ENCODE measurements at places on chromosomes 1 and 21.

DNA sequence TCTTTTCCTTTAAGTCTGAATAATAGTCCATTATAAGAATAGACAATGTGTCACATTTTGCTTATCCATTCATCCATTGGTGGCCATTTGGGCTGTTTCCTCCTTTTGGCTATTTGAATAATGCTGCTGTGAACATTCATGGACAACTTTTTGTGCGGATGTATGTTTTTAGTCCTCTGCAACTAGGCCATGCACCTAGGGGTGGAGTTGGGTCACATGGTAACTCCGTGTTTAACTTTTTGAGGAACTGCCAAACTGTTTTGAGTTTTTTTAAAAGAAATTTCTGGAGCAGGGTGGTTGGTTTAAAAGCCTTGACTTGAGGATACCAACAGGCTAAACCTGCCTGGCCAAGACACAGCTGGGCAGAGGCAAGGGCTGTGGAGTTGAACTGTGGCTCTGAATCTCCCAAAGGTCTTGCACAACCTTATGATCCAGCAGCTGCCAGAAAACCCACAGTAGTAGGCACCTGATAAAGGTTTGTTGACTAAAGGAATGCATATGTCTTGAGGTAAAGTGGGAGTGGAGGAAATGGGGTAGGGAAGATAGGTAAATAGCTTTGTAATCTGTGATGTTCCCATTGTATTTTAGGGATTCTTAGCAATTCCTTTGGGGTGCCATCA lies 5.6 kb upstream of the RPTN start:
- no peak for DNase-seq

DNA sequence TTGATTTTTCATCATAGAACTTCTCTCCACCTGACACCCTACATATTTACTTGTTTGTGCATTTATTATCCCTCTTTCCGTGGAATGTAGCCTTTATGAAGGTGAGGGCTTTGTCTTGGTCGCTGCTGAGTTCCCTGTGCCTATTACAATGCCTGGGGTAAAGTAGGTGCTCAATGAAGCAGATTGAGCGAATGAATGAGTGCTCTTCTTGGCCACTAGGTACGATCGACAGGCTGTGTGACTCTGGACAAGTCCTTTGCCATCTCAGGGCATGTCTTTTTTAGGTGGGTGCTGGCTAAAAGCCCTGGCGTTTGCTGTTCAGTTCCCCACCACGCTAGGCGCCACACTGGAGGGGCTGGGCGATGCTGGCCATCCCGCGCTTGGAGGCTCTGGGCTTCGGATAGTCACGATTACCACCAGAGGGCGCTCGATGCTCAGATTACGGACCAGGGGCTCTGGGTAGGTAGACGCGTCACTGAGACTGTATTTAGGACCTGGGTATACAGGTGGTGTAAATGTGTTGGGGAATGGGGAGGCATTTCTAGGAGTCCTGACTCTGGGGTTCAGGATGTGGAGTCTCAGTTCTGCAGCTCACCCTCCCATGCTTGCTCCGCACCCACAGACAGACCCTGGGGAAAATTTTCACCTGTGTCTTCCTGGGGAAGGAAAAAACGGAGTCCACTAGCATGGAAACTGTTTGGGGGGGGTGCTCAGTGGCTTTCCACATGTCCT lies 71.0 kb upstream of the CSF3R start:
- peak; percentile 65 for DNase-seq

GRCh38 chr1:11616766-11617165 lies 37.5 kb downstream of the FBXO2 start:
- DNase-seq: no peak

DNA sequence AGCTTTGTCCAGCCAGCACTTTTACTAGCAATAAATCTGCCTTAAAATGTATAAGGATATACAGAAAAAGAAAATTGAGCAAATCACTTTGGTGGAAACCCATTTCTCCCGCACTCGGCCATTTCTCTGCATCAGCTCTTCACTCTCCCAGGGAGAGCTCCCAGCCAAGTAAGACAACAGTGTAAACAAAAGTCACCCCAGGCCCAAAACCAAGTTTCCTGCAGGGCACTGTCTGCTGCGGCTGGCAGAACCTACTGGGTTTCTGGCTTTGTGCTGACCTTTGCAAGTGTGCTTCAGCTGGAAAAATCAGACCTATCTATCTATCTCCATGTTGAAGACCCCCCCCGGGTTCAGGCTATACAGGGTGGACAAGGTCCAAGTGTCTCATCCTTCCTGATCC lies 476.7 kb upstream of the CAMK1G start:
- no peak for DNase-seq

DNA sequence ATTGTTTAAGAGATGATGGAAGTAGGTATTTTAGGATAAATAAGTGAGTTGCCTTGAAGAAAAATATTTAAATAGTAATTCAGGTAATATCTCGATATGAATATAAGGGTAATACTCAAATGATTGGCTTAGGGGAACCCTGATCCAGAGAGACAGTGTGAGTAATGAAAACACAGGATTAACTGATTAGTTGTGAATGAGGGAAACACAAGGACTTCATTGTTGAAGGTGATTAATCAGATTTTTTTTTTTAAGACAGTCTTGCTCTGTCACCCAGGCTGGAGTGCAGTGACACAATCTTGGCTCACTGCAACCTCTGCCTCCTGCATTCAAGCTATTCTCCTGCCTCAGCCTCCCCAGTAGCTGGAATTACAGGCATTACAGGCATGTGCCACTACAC lies 12.7 kb downstream of the SLC25A33 start:
- DNase-seq: no peak

- DNase-seq: no peak
Observed at GRCh38 chr1:61968869-61969268, 225.8 kb upstream of the L1TD1 start.

DNA sequence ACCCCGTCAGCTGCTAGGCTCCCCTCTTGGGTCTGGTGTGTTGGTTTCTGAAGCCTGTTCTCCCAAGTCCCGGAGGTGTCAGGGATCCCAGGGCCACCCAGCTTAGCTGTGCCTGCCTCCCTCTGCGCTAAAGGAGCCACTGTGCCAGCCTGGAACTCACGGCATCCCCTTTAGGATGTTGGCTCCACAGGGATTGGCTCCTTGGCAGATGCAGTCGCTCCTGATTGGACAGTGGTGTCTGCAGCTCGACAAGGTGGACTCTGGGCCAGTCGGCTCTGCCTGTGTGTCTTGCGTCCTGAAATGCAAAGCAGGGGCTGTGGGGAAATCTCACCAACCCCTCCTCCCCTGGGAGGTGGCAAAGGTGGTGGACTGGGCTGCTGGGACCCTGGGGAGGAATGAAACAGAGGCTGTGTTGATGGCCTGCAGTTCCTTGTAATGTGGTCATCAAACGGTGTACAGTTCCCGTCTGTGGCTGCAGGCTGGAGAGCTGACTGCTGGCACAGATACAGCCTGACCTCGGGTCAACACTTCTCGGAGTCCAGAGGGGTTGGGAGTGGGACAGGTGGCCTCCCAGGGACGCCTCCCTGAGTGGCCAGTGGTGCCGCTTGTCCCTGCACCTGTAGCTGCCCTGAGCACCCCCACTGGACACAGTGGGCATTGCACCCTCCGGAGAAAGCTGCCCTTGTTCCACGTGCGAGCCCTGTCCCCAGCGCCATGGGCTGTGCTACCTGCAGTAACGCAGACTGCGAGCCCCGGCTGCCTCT lies 11.5 kb upstream of the KCNAB2 start:
- no peak for DNase-seq

GRCh38 chr1:59502009-59502691 lies 205.3 kb downstream of the FGGY start:
- no peak for DNase-seq

GRCh38 chr1:47935856-47936255 lies 61.3 kb downstream of the TRABD2B start:
- no peak for DNase-seq
